Activated CD4-positive, alpha-beta memory T cell treated with anti-CD3 and anti-CD28 coated beads for 36 hours (primary cell): ENCODE measurements at places on chromosomes 7 and 10. TPM values are rescaled to one million over a fixed set of nuclear protein-coding genes. Genes with fewer than 3 reads are reported as not detected.

Gene RADIL
- 0.19 TPM for total RNA-seq

Gene CFAP43
- total RNA-seq: 0.19 TPM

Gene NYAP1
- 0.17 TPM for total RNA-seq

GRCh38 chr10:60677531-60678129 lies 100.6 kb upstream of the CDK1 start:
- no peaks in the 10 kb centered on the region for H3K27me3 ChIP-seq
- H3K27ac ChIP-seq: no peak overlapping the region
- no peak overlapping the region for H3K4me3 ChIP-seq
- peaks cover 9% of the 10 kb centered on the region for H3K36me3 ChIP-seq
- no peak for DNase-seq

Gene GLI3
- total RNA-seq: 0.02 TPM

- H3K4me1 ChIP-seq: no peaks in the 10 kb centered on the region
- no peaks in the 10 kb centered on the region for H3K36me3 ChIP-seq
- H3K27me3 ChIP-seq: peaks cover 11% of the 10 kb centered on the region
- no peak overlapping the region for H3K27ac ChIP-seq
- no peak overlapping the region for H3K4me3 ChIP-seq
These were observed 3.0 kb upstream of the ASB15 start for GRCh38 chr7:123598657-123599056.

GRCh38 chr7:156609010-156609877 lies 31.3 kb upstream of the RNF32 start:
- H3K4me1 ChIP-seq: peaks cover 18% of the 10 kb centered on the region
- H3K36me3 ChIP-seq: no peaks in the 10 kb centered on the region
- no peak overlapping the region for H3K4me3 ChIP-seq

Gene C10orf62
- total RNA-seq: not detected

DNA sequence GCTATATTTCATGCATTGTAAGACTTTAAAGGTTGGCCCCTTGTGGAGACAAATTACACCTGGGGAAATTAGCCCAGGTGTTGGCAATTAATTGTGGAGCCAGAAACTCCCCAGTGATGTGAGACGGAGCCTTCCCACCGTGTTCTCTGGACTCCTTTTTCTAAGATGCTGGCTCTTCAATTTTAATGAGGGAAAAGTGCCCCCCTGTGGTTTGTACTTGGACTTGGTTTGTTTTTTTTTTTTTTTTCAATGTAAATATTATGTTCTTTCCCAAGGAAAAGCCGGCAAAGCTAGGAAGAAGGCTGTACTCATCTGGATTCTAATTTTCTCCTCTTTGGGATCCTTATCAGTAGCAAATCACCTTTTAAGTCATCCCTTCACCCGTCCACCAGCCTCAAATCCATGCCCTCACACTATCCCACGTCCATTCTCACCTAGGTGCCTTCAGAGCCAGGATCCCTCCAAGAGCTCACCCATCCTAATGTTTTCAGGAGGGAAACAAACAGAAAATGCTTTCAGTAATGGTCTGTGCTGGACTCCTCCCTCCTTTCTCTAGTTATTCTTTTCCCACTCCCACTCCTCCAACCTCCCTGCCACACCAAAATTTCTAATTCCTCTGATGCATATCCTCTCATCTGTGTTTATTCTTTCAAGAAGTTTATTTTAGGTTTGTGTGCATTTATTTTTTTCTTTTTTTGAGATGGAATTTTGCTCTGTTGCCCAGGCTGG lies 20.4 kb upstream of the ST8SIA6 start:
- no peak overlapping the region for H3K4me3 ChIP-seq
- DNase-seq: no peak
- H3K36me3 ChIP-seq: no peaks in the 10 kb centered on the region
- H3K27me3 ChIP-seq: peaks cover 27% of the 10 kb centered on the region
- no peak overlapping the region for H3K27ac ChIP-seq
- no peaks in the 10 kb centered on the region for H3K4me1 ChIP-seq

Gene USP54
- 4.9 TPM for total RNA-seq

DNA sequence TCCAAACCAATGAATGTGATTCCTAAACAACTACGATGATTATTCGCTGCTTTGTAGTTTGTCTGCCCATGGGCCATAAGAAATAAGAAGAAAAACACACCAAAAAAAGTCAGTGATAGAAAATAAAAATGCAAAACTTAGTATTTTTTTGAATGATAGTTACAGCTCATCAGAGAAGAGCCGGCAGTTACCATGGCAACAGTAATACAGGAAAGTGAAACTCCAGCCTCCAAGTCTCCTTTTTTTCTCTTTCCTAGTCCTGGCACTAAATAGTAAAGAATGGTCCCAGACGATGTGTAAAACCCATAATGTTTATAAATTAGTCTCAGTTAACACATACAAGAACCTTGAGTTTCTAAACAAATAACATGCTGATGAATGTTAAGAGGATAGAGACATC lies 21.6 kb upstream of the LHFPL3 start:
- H3K27me3 ChIP-seq: peaks cover 2% of the 10 kb centered on the region
- H3K4me3 ChIP-seq: no peak overlapping the region
- H3K36me3 ChIP-seq: no peaks in the 10 kb centered on the region
- no peak for DNase-seq

Gene AZGP1
- not detected for total RNA-seq

Gene NKX2-3
- not detected for total RNA-seq

- no peak for DNase-seq
- no peak overlapping the region for H3K27ac ChIP-seq
- H3K36me3 ChIP-seq: no peaks in the 10 kb centered on the region
- H3K4me3 ChIP-seq: no peak overlapping the region
- no peaks in the 10 kb centered on the region for H3K4me1 ChIP-seq
These were observed 177.0 kb upstream of the SP8 start for GRCh38 chr7:20963556-20964280.

DNA sequence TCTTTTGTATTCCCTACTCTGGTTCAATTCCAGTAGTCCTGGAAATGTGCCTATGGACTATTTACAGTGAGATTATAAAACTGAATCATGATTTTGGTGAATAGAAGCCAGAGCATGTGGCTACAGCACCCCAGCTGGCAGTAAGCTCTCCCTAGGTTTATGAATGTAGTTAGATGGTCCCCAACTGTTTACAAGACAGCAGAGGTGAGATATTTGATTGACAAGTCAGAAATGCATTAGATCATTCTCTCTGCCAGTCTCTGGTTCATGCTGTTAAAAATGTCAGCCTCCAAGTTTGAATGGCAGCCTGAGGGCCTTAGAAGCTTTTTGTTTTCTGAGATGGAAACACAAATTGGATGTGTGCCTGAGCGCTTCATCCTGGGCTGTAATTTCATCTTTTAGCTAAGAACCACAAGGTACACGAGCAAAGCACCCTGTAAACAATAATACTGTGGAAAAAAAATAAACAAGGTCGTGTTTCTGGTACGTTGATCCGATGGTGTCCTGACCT lies 85.0 kb downstream of the BTRC start:
- peaks cover 11% of the 10 kb centered on the region for H3K4me1 ChIP-seq
- H3K36me3 ChIP-seq: no peaks in the 10 kb centered on the region
- no peak for DNase-seq
- H3K27me3 ChIP-seq: no peaks in the 10 kb centered on the region

DNA sequence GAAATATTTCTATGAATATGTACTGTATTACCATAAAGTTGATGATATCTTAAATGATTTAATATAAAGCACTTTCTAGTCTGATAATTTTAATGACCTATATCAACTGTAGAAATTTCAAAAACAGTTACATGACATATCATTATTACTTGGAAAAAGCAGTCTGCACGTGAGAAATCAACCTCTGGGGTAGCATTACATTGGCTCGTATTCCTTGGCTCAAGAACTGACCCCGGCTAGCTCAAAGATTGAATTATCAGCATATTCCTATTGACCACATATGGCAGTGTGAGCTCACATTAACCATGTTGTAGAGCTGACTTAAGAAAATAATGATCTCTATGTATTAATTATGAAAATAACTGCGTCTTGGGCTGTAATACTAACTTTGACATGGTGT lies 139.3 kb downstream of the PTN start:
- no peak overlapping the region for H3K4me3 ChIP-seq
- H3K4me1 ChIP-seq: no peaks in the 10 kb centered on the region
- H3K27ac ChIP-seq: no peak overlapping the region
- DNase-seq: no peak

- H3K27ac ChIP-seq: no peak overlapping the region
- H3K4me1 ChIP-seq: peaks cover 4% of the 10 kb centered on the region
- no peak for DNase-seq
- H3K27me3 ChIP-seq: peaks cover 39% of the 10 kb centered on the region
These were observed 2.5 kb downstream of the VIPR2 start for GRCh38 chr7:159142199-159142598.

Gene UNCX
- total RNA-seq: not detected

Gene SPDYE1
- total RNA-seq: not detected

DNA sequence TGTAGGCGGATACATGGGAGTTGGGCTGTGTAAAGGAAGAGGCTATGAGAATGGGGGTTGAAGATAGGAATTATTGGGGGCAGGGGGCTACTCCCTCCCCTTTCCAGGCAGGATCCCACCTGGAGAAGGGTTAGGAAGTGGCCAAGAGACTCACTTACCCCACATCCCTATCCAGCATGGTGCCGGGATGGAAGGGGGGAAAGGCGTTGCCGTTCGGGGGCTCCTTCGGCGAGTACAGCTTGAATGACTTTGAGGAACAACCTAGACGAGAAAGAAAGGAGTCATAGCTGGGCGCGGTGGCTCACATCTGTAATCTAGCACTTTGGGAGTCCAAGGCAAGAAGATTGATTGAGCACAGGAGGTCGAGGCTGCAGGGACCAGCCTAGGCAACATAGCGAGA lies 8.9 kb downstream of the LDB1 start:
- H3K27ac ChIP-seq: no peak overlapping the region
- no peaks in the 10 kb centered on the region for H3K27me3 ChIP-seq
- H3K4me1 ChIP-seq: peaks cover 30% of the 10 kb centered on the region

GRCh38 chr7:41445432-41445831 lies 257.5 kb downstream of the INHBA start:
- H3K27me3 ChIP-seq: no peaks in the 10 kb centered on the region
- H3K4me1 ChIP-seq: no peaks in the 10 kb centered on the region
- no peak for DNase-seq

- no peak overlapping the region for H3K4me3 ChIP-seq
- H3K4me1 ChIP-seq: peaks cover 31% of the 10 kb centered on the region
- no peak for DNase-seq
- H3K27me3 ChIP-seq: no peaks in the 10 kb centered on the region
These were observed 57.0 kb downstream of the DNAJC12 start for GRCh38 chr10:67780759-67781538.

GRCh38 chr10:67022099-67022498 lies 96.3 kb downstream of the LRRTM3 start:
- no peak overlapping the region for H3K27ac ChIP-seq
- no peak overlapping the region for H3K4me3 ChIP-seq
- DNase-seq: no peak
- H3K36me3 ChIP-seq: no peaks in the 10 kb centered on the region

GRCh38 chr10:30348378-30348776 lies 701 bp downstream of the MTPAP start:
- H3K27ac ChIP-seq: peak overlapping the region; percentile 93
- H3K4me1 ChIP-seq: peaks cover 40% of the 10 kb centered on the region
- DNase-seq: no peak
- peak overlapping the region; percentile 99 for H3K4me3 ChIP-seq

DNA sequence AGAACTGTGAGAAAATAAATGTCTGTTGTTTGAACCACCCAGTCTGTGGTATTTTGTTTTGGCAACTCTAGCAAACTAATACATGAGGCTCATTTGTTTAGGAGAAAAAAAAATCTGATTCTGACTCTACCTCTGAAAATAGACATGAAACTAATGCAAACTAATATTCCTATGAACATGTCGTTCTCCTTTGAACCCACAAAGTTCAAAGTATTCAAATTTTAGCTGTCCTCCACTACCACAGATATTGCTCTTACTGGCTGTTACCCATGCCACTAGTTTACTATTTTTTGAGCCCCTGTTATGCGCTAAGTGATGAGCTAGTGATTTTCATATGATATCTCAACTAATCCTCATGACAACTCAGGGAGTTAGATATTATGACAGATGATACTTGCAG lies 58.8 kb upstream of the ZNF804B start:
- H3K36me3 ChIP-seq: no peaks in the 10 kb centered on the region
- no peaks in the 10 kb centered on the region for H3K4me1 ChIP-seq
- H3K27ac ChIP-seq: no peak overlapping the region
- no peak overlapping the region for H3K4me3 ChIP-seq
- no peak for DNase-seq
- no peaks in the 10 kb centered on the region for H3K27me3 ChIP-seq

DNA sequence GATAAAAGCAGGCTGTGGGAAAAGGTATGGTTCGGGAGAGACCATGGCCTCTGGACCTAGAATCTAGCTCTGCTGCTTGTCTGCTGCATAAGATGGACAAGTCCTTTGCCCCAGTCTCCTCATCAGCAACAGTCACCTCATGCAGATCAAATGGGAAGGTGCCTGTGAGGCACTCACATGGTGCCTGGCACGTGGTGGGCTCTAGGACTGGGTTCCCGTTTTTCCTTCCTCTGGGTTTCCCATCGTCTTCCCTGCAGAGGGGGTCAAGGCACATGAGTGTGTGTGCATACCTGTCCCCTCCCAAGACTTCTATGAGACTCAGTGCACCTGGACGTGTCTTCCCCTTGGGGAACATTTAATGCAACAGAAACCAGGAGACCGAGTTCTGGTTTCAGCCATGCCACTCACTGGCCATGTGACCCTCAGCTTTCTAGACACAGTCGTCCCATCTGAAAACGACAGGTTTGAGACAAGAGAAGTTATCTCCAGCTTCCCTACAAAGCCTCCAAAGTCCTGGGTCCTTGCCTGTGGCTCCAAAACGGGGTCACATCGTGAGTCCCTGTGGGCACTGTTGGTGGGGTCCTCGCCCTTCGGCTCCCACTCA lies 95.9 kb upstream of the NPTX2 start:
- no peak for DNase-seq
- no peak overlapping the region for H3K4me3 ChIP-seq
